ENCODE measurements at places on chromosomes 1 and 21.
A peak's percentile ranks its signal among the peaks of the same experiment; 100 is the strongest.

- DNase-seq, result no peak
Observed at GRCh38 chr1:112061056-112061455, 71.6 kb upstream of the KCND3 start.

- DNase-seq, result no peak
Observed at GRCh38 chr1:182485861-182486260, 35.9 kb downstream of the RGSL1 start.

DNA sequence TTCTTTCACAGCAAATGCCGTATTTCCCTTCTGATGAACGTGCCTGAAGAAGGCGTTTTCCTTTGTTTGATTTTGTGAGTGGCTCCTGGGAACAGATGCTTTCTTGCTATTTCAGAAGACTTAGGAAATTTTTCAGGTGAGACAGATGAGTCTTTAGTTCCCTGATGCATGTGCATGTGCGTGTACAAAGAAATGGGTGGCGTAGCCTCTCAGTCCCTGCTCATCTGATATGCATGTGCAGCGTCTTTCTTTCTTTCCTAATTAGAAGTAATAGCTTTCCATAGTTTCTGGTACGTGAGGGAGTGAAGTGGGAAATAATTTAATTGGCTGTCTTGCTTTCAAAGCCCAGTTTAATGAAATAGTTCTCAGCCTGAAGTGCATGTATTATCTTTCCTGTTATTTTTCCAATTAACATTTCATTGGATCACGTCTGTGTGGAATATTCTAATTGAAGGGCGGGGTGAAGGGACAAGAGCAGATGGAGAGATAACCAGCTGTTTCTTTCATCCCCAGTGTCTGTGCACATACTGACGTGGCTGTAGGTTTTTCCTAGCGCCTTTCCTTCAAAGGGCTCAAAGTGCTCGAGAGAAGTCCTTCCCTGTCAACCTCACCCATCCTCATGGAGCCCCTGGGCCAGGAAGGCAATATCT is 104.3 kb downstream of the FAM78B start:
- DNase-seq, result no peak

- no peak for DNase-seq
Observed at GRCh38 chr1:87957331-87957730, 628.7 kb downstream of the LMO4 start.

GRCh38 chr1:181630398-181630797 is 147.1 kb downstream of the CACNA1E start:
- DNase-seq, result no peak

GRCh38 chr1:214552174-214552608 is 789 bp upstream of the PTPN14 start:
- peak; percentile 85 for DNase-seq

DNA sequence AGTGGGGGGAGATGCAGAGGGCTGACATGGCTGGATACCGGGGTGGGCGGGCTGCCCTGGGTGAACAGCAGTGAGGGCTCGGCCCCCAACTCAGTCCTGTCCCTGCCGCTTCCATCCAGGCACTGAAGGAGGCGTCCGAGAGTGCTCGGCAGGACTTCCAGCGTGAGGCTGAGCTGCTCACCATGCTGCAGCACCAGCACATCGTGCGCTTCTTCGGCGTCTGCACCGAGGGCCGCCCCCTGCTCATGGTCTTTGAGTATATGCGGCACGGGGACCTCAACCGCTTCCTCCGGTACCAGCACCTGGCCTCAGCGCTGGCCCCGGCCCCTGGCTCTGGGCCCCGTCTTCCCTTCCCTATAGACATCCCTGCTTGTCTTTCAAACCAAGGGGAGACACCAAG is 15.6 kb downstream of the NTRK1 start:
- DNase-seq, result no peak

- peak; percentile 15 for DNase-seq
Observed at GRCh38 chr21:42847051-42847707, 32.2 kb downstream of the WDR4 start.

DNA sequence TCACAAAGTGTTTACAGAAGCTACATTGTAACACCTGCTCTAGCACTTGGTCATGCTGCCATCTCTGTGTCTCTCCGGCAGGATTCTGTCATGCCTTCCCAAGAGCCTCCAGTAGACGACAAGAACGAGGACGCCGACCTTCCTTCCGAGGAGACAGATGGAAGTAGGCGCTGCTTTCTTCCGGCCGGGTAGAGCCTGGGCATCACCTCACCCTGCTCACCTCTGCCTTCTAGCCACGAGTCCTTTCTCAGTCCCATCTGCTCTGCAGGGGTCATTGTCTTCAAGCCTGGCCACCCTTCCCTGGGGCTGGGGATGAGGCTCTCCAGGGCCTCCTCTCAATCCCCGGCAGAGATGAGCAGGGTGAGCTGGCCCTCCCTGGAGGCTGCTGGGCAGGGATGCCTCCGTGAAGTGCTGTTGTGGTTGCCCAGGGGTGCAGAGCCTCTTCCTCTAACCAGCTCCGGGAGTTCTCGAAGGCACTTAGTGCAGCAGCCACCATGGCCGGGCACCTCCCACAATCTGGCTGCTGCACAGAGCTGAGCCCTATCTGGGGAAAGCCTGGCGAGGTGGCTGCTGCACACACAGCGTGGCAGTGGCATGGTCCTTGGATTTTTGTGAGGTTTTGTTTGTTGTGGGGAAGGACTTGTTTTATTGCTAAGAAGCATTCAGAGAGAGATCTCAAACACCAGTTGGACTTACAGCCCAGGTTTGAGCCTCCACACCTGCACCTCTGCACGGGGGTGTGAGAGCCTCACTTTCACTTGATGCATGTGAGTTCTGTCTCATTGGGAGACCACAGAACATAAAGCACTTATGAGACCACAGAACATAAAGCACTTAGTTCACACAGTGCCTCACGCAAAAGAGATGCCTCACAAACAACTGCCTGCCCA is 48.4 kb downstream of the FAAP20 start:
- no peak for DNase-seq

GRCh38 chr1:116945996-116946395 is 36.3 kb downstream of the PTGFRN start:
- peak; percentile 23 for DNase-seq

GRCh38 chr1:101392552-101392951 is 155.7 kb downstream of the S1PR1 start:
- DNase-seq, result no peak

GRCh38 chr1:2529784-2530512 is at the start of gene HES5:
Gene HES5, minus strand, starts transcription at chr1:2530263. Its CDS starts 99 bp downstream, at chr1:2530164.
- no peak for DNase-seq

- no peak for DNase-seq
Observed at GRCh38 chr1:235902677-235903542, 36.2 kb upstream of the LYST start.

- peak; percentile 98 for DNase-seq
Observed at GRCh38 chr1:45583666-45584350, at the start of gene NASP. Gene NASP, plus strand, starts transcription at chr1:45584041. Its CDS starts 106 bp downstream, at chr1:45584147.

DNA sequence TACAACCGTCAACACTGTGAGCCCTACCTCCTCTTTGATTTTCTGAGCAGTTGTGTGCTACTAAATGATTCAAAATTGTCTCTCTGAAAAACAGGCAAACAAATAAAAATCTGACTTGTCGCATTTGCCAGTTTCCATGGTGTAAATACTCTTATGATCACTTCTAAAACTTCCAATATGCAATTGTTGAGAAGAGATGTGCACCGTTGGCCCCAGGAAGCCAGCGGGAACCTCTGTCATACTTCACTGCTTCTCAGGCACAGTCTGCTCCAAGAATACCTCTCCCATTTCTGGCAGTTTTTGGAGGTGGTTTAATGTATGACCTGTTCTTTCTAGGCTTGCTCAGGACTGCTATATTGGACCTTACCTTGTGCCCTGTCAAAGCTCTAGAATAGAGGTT is 196.0 kb upstream of the NCAM2 start:
- DNase-seq, result no peak

DNA sequence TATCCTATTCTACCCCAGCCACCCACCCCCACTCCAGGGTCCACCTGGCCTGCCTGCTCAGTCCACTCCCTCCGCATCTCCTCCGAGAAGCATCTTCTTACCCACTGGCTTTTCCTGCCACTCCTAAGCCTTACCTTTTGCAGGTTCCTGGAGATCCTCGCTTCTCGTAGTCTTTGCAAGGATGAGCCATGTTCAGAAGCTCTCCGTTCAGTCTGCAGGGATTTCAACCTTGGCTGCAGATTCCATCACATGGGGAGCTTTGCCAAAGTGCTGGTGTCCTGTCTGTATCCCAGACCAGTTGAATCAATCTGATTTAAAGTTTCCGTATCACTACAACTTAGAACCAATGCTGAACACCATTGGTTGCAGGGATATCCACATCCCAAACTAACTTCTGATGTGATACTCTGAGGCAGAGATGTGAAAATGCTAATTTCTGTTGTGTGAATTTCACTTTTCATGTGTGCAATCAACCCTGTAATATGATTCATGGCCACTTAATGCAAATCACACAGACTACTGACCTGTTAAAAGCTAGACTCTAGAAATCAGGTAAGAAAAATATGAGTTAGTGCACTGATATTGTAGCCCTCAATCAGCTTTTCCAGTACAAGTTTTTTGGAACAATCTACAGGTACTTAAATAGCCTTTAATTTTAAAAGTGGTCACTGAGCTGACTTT is 61.9 kb downstream of the CAPN2 start:
- DNase-seq, result no peak

GRCh38 chr1:116763116-116763786 is 9.0 kb downstream of the CD2 start:
- DNase-seq, result no peak

DNA sequence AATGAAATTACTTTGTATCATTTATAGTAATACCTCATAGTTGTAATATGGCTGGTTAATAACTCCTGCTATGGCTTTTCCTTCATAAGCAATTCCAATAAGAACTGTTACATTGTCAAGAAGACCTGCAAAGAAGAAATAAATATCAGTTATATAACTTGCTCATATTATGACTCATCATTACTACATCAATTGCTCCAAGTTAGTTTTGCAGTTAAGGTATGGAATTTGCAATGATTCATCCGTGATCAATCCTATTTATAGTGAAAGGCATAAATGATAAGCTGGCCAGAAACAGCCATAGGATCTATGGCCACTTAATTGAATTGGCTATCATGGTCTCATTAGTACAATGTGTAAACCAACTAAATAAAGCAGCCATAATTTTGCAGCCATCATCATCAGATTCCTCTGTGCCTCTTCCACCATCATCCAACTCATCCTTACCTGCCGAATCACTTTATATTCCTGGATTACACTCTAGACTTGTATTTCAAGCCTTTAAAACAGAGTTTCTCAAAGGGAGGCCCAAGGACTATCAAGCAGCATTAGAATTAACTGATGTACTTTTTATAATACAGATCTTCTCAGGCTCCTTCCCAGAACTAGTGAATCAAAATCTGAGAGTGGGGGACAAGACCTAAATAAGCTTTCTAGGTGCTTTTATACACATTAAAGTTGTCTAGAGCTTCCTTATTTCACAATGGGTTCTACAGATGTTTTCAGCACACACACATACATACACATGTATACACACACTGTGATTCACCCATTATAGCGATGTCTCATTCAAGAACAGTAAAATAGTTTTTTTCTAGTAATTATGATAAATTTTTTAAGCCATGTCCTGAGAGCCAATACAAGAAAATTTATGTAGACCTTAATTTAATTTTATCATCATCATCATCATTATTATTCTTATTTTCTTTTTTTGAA is 21.2 kb upstream of the EPRS1 start:
- DNase-seq, result no peak

DNA sequence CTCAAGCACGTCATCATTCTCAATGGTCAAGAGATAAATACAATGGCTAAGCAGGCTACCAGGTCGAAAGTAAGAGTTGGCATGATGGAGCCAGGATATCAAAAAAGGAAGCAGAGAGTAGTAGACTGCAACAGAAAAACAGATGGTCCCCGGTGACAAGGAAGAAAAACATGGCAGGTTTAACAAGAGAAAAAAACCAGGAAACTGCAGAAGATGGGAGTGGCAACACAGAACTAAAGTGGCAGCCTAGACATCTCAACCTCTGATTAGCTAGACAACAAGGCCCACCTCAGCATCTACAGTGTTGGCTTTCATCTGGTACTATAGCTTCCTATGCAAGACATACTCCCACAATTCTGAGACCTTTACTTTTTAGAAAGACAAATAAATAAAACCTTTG is 3.1 kb downstream of the UBR4 start:
- DNase-seq, result no peak

Data from right forelimb (tissue), 1 donor.